HT1080 (cell line): ENCODE measurements at places on chromosomes 4 and X.

DNA sequence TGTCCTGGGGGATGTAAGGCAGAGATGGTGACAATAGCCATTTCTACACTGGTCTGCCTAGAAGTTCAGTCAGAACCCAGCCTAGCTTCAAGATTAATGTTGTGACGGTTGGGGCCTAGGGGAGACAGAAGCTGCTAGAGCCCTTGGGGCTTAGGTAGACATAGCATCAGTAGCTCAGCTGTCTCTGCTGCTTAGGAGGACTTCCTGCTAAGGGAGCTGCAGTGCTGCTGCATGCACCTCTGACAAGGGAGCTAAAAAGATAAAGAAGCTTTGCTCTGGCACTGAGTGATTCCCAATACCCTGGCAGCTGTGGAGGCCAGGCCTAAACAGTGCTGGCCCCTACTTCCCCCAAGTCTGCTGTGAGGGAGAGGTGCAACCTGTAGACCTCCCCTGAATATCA lies 116.0 kb downstream of the CT47B1 start:
- DNase-seq, result no peak

- DNase-seq, result no peak
These were observed 912.9 kb upstream of the INTU start for GRCh38 chr4:126719852-126720251.

GRCh38 chr4:76957004-76957738 lies 7.6 kb downstream of the SEPTIN11 start:
- no peak for DNase-seq

GRCh38 chr4:153161226-153161963 lies 42.8 kb upstream of the TRIM2 start:
- no peak for DNase-seq

DNA sequence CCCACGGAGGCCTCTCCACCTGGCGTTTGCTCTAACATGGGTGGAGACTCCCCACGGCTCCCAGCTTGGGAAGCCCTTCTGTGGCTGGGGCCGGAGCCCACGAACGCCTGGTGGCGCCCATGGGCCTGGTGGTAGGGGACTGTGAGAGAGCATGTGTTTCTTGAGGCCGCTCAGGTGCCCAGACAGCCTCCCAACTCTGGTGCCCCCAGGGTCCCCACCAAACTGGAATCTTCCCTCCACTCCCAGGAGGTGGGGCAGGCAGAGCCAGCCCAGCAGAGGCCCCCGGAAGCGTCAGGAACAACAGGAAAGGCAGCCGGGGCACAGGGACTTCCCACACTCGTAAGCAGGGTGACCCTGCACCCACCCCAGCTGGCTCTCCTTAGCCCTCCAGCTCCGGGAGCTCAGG lies 33.3 kb upstream of the FGFR3 start:
- no peak for DNase-seq

GRCh38 chr4:67051000-67051789 lies 494.1 kb downstream of the CENPC start:
- DNase-seq, result no peak

DNA sequence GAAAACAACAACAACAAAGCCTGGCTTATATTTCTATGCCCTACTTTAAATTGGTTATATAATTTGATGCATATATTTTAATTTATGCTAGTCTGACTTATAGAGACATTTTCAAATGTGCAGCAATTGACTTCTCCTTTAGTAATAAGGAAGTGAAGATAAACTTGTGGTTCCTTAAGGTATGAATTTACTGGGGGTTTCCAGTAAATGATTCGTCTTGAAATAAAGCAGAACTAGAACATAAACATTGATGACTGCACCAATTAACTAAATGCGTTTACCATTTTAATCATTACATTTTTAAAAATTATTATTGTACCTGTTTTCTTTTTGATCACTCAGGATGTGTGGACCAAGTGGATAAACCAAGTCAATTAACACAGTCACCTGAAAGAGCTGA lies 99.6 kb upstream of the CCSER1 start:
- no peak for DNase-seq

DNA sequence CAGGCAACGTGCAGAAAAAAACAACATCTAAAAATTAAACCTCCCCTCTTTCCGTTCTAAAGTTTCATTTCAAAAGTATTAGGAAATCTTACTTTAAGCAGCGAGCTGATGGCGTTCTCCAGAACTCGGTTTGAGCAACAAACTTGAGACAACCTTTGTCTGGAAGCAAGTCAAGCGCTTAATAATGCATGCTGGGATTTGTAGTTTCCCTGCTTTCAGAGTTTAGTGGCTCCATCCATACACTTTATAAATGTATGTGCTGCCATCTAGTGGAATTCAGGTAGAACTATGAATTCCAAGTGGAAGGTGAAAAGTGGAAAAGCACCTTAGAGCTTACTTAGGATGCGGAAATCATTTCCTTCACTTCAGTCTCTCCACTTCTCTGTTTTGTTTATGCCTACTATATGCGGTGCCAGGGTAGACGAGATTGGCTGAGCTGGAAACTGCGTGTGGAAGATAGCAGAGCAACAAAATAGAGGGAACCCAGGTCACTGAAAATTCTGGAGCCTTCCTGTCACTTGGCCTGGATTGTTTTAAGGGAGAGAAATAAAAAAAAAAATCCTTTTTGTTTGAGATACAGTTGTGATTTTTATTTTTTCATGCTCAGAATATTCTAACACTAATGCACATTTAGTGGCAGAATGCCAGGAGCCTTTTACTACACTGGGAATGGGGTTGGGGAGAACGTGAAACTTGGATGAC lies at the start of gene BDH2:
TSS of gene BDH2 (minus strand) at position 144 of the 702 bp plus-strand sequence. CDS start 3,580 bp downstream, outside the sequence.
- DNase-seq, result peak; percentile 89

DNA sequence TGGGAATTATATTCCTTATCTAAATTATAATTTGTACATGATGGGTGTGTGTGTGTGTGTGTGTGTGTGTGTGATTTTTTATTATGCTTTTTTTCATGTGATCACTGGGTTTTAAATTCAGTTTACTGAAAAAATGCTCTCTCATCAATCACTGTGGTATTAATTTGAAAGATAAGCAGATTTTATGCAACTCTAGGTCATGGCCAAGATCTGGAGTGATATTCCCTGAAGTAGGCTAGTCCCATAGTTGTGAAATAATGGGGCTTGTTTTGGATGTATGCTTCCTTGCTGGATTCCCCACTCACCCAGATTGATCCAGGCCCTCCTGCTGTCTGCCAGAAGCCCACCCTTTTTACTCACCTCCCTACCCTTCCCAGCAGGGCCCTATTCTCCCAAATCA lies 22.0 kb upstream of the PGRMC2 start:
- DNase-seq, result no peak

DNA sequence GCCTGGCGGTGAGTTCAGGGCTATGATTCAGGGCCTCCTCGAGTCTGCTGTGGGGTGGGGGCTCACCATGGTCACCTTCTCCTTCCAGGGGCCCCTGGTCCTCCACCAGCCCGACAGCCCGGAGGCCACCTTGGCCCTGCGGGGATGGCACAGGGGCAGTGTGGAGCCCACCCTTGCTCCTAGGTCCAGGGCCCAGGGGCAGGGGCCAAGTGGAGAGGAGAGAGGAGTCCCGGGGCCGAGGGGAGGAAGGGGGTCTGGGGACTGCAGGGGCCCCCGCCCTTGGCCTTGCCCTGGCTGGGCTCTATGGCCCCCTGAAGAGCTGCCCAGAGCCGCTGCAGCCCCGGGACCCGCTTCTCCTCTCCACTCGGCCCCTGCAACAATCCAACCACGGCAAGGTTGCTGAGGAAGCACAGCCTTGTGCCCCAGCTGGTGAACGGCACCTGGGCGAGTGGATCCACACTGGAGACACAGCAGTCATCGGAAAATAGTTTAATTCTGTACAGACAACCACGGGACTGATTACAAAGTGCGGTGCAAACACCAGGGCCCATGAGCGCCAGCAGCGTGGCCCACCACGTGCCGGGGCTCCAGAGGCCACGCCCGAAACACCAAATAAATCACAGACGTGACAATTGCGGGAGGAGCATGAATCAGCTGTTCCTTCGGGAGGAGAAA lies 23.0 kb upstream of the CPLX1 start:
- no peak for DNase-seq

DNA sequence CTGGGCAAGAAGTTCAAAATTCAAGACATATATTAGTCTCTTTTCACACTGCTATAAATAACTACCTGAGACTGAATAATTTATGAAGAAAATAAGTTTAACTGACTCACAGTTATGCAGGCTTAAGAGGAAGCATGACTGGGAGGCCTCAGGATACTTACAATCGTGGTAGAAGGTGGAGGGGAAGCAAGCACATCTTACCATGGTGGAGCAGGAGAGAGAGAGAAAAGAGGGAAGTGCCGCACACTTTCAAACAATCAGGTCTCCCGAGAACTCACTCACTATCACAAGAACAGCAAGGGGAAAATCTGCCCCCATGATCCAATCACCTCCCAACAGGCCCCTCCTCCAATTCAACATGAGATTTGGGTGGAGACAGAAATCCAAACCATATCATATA lies 273.3 kb upstream of the RASGEF1B start:
- DNase-seq, result no peak

DNA sequence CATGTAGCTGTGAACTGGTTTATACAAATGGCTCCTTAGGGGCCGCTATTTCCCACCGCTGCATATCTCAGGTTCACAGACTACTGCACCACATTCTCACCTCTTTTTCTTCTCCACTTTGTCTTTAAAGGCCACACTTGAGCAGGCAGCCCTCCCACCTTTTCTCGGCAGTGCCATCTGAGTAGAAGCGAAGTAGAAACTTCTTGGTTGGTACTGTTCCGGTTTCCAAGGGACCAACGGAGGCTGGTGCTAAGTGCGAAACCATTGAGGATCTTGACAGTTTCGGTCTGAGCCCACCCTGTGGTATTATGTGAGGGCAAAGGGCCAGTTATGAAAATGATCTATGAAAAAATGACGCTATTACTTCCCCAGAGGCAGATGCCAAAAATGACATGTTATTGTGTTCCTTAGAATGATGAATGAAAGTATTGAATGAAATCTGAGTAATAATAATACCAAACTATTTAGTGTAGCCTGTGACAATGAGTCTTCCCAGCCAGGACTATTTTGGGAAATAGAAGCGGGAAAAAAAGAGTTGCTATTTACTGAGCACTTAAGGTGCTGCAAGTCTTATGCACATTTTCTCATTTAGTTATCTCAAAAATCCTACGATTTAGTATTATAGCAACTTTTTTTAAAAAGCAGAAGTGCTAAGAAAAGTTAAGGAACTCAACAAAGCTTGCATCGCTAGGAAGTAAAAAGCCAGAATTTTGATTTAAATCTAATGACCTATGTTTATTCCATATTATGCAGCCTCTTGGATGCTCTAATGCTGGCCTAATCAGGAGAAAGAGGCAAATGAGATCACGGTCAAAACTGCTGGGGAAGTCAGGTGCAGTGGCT lies 29.6 kb upstream of the CHRNA9 start:
- no peak for DNase-seq

DNA sequence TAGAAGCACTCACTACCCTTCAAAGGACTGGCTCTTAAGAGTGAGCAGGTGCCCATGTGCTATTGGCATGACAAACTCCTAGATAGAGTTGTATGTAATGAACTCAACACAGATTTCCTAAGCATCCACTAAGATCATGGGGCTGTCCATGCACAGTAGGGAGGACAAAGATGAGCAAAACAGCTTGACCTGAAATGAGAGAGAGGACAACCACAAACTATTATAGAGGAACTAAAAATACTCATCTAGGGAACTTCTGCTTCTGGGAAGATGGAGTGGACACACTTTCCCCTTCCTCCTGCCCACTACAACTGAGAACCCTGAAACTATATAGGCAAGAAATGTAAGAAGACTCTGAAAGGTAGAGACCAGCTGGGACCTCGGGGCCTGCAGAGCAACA lies 20.8 kb upstream of the TMEM128 start:
- DNase-seq, result no peak

GRCh38 chr4:183081116-183081469 lies 18.0 kb upstream of the WWC2 start:
- no peak for DNase-seq

DNA sequence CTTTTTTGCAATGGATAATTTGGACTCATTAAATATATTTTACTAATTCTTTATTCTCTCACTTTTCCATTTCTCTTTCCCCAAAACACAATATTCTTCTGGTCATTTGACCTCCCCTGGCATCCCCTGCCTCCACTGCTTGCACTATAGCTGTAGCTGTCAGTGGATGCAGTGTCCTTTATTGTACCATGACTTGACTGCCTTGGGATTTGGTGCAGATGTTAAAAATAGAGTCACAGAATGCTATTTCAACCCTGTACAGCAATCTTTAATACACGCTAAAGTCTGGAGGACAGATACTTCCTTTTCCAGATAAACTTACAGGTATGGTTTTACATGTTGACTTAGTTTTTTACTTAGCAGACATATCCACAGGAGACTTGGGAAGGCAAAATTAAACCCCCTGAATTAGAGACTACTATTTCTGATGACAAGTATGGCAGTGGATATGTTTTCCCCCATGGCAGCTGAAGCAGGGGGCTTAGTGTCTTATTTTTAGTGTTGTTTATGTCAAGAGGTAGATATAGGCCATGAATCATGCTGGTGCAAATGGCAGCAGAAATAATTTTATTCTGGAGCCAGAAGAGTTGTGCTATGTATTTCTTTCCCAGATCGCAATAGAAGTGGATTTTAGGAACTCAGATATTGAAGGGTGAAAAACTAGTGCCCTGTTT lies 461.4 kb downstream of the NAF1 start:
- no peak for DNase-seq

GRCh38 chrX:149453906-149454822 lies 50.9 kb downstream of the IDS start:
- no peak for DNase-seq

DNA sequence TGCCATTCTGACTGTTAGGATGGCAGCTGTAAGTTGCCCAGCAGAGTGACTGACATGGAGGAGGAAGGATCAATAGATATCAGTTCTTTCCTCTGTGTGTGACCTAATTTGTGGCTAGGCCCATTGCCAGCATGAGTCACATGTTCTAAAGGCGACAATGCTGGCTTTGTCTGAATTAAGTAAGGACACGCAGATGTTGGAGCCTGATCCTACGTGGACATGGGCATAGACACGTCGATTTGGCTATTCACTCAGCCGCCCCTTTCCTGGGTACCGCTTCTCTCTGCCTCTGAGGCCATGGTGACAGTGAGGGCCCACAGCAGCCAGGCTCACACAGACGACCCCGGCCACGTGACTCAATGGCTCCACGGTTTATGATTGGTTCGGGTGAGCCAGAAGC lies 16.3 kb downstream of the PROM1 start:
- peak; percentile 23 for DNase-seq

- no peak for DNase-seq
These were observed 954.9 kb upstream of the FTHL17 start for GRCh38 chrX:32026772-32027171.

GRCh38 chr4:150247184-150247583 lies 168.9 kb downstream of the DCLK2 start:
- DNase-seq, result no peak

- DNase-seq, result no peak
These were observed 6.7 kb upstream of the NXF3 start for GRCh38 chrX:103099691-103100090.

- DNase-seq, result peak; percentile 58
These were observed 4.8 kb upstream of the TENM3 start for GRCh38 chr4:182238355-182238931.

GRCh38 chr4:89661173-89661899 lies 175.6 kb downstream of the SNCA start:
- DNase-seq, result peak; percentile 89

GRCh38 chr4:39754309-39754708 lies 56.4 kb downstream of the UBE2K start:
- DNase-seq, result no peak
